ENCODE measurements at places on chromosomes 16 and 17. TPM values are rescaled to one million over a fixed set of nuclear protein-coding genes. Genes with fewer than 3 reads are reported as not detected.

GRCh38 chr17:81648707-81649085 is 7.6 kb downstream of the PDE6G start:
- no peak for DNase-seq

DNA sequence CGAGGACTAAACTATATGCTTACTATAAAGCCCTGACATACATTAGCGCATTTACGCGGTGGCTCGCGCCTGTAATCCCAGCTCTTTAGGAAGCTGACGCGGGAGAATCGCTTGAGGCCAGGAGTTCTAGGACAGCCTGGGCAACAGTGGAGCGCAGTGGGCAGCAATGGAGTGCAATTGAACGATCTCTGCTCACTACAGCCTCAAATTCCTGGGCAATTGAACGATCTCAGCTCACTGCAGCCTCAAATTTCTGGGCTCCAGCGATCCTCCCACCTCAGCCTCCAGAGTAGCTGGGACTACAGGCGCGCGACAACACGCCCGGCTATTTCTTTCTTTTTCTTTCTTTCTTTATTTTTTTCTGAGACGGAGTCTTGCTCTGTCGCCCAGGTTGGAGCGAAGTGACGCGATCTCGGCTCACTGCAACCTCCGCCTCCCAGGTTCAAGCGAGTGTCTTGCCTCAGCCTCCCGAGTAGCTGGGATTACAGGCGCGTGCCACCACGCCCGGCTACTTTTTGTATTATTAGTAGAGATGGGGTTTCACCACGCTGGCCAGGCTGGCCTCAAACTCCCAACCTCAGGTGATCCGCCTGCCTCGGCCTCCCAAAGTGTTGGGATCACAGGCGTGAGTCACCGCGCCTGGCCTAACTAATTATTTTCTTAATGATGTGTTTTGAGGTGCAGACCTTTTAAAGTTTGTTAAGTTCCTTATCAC is 506 bp upstream of the COG7 start:
- DNase-seq = no peak

- no peak for DNase-seq
These were observed at the start of gene KRT15 for GRCh38 chr17:41518789-41519449. TSS of gene KRT15 (minus strand) at chr17:41518890. CDS start at chr17:41518827, 63 bp downstream.

DNA sequence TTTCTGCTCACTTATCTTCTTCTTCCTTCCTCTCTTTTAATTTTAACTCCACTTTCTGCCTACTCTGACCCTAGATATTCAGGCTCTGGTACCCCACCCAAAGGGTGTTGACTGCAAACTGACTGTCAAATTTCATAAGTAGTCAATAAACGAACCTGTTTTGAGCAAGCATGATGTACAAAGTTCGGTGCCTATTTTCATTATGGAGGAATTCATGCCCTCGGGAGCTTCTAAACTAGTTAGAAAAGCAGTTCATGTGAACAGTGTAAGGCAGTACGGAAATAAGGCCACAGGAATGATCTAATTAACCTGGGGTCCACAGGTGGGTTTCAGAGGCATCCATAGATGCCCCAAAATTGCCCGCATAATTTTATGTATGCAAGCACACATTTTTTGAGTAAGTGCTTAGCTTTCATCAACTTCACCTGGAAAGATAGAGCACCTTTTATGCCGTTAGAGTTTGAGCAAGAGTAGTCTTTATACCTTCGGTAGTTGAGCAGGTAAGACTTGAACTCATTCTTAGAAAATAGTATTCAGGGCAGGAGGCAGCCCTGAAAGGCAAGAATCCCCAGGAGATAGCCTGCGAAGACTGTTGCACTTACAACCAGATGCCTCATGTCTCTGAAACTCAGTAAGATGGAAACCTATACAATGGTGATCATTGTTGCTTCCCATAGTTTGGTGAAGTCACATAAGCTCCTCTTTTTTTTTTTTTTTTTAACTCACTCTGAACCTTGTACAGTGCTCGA is 36.6 kb upstream of the TBX2 start:
- no peak for DNase-seq

GRCh38 chr17:77437017-77437416 is 296.2 kb downstream of the SEC14L1 start:
- DNase-seq = no peak

GRCh38 chr16:30342751-30343490 is 12.2 kb downstream of the CD2BP2 start:
- DNase-seq = no peak

GRCh38 chr17:42536048-42536371 is at the start of gene NAGLU:
TSS of gene NAGLU (plus strand) at chr17:42536241. CDS start at chr17:42536273, 32 bp downstream.
- peak; percentile 73 for DNase-seq

DNA sequence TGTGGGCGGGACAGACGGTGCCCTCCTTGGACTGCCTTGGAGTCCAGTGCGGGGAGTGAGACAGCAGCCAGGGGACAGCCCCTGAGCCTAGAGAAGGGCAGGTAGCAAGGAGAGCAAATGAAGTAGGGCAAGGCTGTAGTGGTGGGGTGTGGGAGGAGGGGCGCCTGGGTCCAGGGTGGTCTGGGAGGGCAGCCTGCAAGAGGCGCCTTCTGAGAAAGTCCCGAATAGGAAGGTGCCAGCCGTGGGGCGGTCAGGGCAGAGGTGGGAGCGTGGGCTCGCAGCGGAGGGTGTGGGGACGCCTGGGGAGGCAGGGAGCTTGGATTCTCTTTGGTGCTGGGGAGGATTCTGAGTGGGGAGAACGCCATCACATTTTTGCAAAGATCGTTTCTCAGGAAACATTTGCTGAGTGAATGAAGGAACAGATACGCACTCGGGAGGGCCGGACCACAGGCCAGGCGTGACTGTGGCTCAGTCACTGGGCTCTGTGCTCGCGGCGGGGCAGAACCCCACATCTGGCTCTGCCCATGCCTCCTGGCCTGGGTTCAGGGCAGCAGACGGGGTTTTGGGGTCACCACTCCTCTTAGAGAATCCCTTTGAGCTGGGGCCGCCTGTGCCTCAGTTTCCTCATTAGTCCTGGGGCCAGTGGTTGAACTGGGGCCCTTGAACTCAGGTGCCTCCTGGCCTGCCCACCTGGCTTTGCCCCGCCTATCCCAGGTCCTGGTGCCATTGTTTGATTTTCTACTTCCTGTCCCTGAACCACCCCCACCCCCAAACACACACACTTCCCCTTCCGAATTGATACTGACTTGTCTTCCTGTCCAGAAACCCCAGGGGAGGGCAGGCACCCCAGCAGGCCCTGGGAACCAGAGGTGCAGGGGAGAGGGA is 4.2 kb downstream of the SNN start:
- DNase-seq = no peak

DNA sequence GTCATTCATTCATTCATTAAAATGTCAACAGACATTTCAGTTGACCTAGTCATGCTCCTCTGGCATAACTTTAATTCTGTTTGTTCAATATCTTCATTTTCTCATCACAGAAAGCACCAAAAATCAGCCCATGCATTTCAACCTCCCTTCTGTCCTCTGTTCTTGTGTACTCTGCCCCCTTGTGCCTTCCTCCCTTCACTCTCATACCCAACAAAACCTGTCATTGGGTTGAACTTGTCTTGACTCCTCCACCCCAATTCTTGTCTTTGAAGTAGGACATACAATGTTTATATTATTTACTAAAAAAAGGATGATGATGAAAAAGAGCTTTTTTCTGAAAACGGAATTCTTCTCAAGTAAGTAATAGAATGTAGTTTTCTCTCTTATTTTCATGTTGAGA is 43.8 kb downstream of the COX10 start:
- DNase-seq = no peak

GRCh38 chr17:46158323-46159296 is 34.6 kb downstream of the KANSL1 start:
- no peak for DNase-seq

DNA sequence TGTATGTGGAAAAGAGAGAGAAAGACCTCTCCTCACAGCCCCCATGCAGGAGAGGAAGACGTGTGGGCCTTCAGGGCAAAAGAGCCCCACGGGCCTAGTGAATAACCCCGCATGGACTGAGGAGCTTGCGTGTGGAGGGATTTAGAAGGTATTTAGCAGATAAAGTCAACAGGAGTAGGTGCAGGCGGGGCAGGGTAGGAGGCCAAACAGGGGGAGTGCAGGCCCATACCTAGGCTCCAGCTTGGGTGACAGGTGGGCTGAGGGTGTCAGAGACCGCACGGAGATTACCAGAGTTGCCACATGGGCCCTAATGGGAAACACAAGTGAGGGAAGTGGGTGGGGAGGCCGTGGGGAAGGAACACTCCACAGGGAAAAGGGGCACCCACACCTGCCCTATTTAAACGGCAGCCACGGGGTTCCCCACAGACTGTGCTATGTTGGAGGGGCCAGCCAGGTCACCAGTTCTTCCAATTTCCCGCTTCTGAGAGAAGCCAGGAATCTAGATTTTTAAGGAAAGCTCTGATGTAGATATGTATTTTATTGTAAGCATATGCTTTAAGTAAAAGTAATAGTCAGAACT is 8.2 kb upstream of the CNGB1 start:
- no peak for DNase-seq

GRCh38 chr16:17365591-17366298 is 105.0 kb downstream of the XYLT1 start:
- no peak for DNase-seq

GRCh38 chr17:47735536-47736011 is 2.5 kb downstream of the TBX21 start:
- no peak for DNase-seq

- no peak for DNase-seq
These were observed 41.7 kb upstream of the MGAT5B start for GRCh38 chr17:76826330-76827068.

- DNase-seq = no peak
These were observed 17.9 kb downstream of the WNT9B start for GRCh38 chr17:46869296-46869695.

Gene SPHK1
- 16.9 TPM for total RNA-seq

Gene ZG16
- not detected for total RNA-seq

Gene DBNDD1
- total RNA-seq = 1.2 TPM

Gene CNTNAP4
- total RNA-seq = not detected

Gene TM4SF5
- not detected for total RNA-seq

Gene TBC1D3D
- 0.92 TPM for total RNA-seq

Gene NHLRC4
- total RNA-seq = 0.18 TPM
